ENCODE measurements at places on chromosomes 5 and 9. TPM values are rescaled to one million over a fixed set of nuclear protein-coding genes. Genes with fewer than 3 reads are reported as not detected.

The IL4 gene
- total RNA-seq = not detected

DNA sequence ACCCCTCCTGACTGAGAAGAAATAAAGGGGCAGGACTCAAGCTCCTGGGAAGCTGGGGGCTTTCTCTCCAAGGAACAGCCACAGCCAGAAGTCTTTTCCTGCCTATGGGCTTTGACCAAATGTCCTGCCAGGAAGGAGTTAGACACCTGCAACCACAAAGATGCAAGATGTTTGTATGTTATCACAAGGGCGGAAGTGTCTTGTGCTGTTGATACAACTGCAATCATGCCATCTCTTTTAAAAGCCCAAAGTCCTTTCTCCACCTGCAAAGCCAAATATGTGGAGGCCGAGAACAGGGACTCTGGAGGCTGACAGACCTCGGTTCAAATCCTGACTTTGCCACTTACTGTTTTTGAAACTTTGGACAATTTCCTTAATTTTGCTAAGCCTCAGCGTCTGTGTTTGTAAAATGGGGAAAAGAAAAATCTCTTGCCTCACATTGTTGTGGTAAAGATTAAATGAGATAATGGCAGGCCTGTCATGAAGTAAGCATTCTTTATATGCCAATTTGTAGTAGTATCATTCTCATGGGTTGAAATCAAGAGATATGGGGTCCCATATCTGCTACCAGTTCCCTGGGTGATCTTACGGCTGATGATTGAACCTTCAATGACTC is 17.0 kb downstream of the HRH2 start:
- no peak overlapping the region for H3K4me3 ChIP-seq
- DNase-seq = no peak
- no peak overlapping the region for H3K27ac ChIP-seq
- no peaks in the 10 kb centered on the region for H3K36me3 ChIP-seq

- H3K36me3 ChIP-seq = no peaks in the 10 kb centered on the region
- H3K4me3 ChIP-seq = no peak overlapping the region
- no peak for DNase-seq
- H3K4me1 ChIP-seq = no peaks in the 10 kb centered on the region
- H3K27me3 ChIP-seq = no peaks in the 10 kb centered on the region
- H3K27ac ChIP-seq = no peak overlapping the region
These were observed 106.8 kb downstream of the DMRT2 start for GRCh38 chr9:1156794-1157550.

DNA sequence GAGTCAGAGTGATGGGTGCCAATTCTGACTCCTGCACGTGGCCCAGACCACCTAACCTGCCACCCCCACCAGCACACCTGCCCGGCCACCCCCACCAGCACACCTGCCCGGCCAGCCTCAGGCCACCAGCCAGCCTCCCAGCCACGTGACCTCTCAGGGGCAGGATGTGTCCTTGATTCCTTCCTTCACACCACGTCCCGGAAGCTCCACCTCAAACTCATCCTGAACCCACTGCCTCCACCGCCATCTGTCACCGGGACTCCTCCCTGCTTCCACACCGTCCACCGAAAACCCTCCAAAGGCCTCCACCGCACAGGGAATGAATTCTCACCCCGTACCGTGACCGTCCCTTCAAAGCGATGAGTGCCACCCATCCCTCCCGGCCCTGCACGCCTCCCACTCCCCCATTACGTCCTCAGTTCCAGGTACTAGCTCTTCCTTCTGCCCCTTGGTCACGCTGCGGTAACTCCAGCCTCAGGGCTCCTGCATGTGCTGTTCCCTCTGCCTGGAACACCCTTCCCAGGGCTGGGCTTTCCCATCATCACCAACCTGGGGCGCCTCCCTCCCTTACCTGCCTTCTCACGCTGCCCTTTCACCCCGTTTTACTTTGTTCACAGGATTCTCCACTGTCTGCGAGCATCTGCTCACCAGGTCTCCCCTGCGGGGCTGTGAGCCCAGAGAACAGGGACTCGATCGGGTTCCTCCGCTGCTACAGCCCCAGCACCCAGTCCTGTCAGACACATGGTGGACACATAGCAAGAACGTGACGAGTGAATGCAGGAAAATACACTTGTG is 82.9 kb downstream of the ADAMTS2 start:
- H3K27me3 ChIP-seq = no peaks in the 10 kb centered on the region
- H3K36me3 ChIP-seq = no peaks in the 10 kb centered on the region
- no peak for DNase-seq
- H3K4me1 ChIP-seq = peaks cover 28% of the 10 kb centered on the region
- H3K4me3 ChIP-seq = no peak overlapping the region

The RXRA gene
- 49.1 TPM for total RNA-seq

All from esophagus squamous epithelium (tissue), 5 donors.